ENCODE measurements at places on chromosomes 7 and 10.

DNA sequence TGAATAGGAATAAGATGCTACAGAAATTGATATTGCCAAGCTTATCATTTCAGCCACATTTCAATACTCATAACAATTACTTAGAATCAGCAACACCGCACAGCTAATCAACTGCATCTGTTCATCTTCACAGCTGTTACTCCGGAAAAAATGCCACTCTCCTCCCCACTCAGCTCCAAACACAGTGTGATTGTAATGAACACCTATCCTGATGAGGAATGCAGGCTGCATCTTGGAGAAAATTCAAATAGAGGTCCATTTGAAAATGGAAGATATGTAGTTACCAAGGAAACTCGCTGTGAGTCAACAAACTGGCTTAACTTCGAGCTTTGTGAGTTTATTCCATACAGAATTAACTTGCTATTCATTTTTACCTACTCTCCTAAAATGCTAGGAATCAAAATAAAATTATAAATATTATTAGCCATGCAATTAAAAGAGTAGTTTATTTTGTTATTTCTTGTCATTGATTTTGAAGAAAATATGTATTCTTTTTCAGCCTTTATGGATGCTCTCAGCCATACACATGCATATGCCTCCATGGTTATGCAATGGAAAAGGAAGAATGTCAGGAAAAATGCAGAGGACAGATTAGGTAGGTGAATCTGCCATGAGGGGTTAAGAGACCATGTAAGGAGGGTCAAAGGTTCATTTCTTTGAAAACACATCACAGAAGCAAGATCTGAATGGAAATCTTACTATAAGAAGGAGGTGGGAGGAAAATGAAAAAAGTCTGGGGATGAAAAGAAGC lies 267.2 kb downstream of the POM121L12 start:
- no peak for DNase-seq

DNA sequence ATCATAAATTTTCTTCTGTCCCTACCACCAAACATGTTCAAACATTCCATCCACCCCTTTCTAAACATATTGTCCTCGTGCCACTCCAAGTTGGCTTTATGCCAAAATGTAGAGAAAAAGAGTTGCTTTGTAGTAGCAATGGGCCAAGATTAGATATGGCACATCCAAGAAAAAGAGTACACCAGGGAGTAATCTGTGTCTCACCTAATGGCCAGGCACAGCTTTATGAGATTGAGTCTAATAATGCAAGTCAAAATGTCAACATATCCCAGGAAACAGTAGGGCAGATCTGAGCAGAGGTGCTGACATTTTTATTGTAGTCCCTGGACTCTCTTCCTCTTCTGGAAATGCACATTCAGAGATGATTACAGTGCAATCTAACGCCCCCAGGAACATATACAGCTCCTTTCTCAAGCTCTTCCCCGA lies 5.7 kb upstream of the OR6V1 start:
- DNase-seq, result no peak

DNA sequence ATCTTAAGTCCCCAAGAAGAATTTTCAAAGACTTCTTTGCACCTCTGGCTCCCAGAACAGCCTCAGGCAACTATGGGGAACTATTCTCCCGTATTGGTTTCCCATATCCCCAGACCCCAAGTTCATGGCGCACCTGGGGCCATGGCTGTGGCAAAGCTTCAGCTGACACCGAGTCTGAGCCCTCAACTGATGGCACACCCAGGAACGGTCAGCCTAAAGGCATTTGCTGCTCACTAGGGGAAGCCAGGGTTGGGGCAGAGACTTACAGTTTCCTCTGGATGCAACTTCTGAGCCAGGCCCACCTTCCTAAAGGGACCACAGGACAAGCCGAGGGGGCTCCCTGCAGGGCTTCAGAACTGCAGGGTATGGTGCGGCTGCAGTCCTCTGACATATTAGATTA lies 13.7 kb upstream of the CPA1 start:
- DNase-seq, result no peak

- DNase-seq, result no peak
Observed at GRCh38 chr7:156898938-156899337, 6.0 kb upstream of the LMBR1 start.

GRCh38 chr10:80702143-80702542 lies 164.4 kb downstream of the SH2D4B start:
- DNase-seq, result no peak

- no peak for DNase-seq
Observed at GRCh38 chr7:137975768-137976167, 26.1 kb downstream of the CREB3L2 start.

- DNase-seq, result no peak
Observed at GRCh38 chr7:67917437-67917755, 920.8 kb downstream of the TYW1 start.

GRCh38 chr10:84155521-84155920 lies 16.2 kb downstream of the GHITM start:
- no peak for DNase-seq

- DNase-seq, result no peak
Observed at GRCh38 chr10:90775351-90776028, 82.3 kb downstream of the HTR7 start.

DNA sequence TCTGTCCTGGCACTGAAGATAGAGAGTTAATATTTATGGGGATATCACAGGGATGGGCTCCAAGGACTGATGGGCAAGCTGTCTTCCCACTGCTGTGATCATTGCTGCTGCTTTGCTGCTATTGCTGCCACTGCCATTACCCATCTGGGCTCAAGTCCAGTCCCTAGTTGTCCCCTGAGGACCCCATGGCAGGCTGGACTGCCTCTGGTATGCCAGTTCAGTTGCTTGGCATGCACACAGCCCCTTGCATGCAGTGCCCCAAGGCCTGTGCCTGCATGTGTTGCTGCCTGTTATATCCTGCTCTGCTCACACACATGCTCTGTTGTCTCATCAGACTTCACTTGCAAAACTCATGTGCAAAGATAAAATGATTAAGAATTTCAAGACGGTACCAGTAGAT lies 109.5 kb downstream of the ADRA2A start:
- DNase-seq, result no peak

- DNase-seq, result no peak
Observed at GRCh38 chr7:106151459-106152312, 39.6 kb upstream of the SYPL1 start.

DNA sequence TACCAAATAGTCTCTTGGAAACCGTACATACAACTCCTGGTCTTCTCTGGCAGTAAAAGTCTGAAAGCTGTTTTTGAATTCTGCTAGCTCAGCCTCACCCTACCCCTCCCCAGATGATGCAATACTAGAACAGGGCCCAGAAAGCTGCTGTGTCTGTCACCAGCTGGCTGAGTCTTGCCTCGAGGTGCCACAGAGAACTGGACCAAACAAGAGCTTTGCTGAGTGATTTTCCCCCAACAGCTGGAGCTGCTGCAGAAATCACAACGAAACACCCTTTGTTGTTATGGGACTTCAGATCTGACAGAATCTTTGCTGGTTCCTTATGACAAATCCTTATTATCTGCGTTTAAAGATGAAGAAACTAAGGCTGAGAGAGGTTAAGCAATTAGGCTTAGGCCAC lies 134.1 kb downstream of the SPAG6 start:
- no peak for DNase-seq

All from iPS DF 6.9 (cell line).